Heart right ventricle (tissue), 16 donors: ENCODE measurements at places on chromosomes 1 and 21. TPM values are rescaled to one million over a fixed set of nuclear protein-coding genes. Genes with fewer than 3 reads are reported as not detected.

DNA sequence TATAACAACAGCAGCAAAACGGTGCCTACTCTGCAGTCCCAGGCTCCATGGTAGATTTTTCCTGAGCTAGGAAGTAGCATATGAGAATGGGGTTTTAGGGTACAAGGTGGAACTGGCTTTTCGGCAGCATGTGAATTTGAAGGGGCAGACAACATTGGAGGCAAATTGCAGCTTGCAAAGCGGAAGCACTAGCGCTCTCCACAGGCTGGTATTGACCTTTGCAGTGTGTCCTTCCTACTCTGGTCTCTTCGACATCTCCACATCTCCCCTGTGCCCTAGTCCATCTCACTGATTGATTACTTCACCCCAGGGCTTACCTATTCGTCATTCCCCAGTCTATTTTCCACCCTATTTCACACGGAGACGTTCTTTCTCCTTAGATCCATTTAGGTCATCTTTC lies 13.0 kb downstream of the IGSF21 start:
- no peak for DNase-seq

GRCh38 chr21:25895565-25896205 lies 160.9 kb downstream of the GABPA start:
- no peak for DNase-seq

DNA sequence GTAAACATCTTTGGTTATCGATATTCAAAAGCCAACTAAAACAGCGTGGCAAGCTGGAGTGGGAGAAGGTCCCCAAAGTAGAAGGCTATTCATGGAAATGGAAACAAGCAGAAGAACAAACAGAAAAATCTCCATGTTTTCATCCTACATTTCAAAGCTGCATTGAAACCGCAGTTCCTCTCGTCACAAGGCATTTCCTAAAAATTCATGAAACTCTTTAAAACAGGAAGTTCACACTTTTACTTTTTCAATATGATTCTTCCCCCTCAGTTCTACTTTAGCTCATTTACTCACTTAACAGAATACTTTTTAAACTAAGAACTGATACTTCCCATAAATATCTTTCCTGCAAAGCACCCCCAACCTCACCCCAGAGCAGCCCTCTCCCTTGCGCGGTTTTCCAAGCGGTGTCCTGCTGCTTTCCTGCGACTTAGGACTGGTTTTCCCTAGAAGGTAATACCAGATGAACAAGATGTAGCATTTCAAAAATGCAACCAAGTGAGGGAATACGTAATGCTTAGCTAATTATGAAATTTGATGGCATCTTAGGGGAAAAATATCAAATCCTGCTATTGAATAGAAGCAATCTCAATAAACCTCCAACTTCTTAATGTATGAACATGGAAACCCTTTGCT lies 228.3 kb upstream of the PKN2 start:
- no peak for DNase-seq

DNA sequence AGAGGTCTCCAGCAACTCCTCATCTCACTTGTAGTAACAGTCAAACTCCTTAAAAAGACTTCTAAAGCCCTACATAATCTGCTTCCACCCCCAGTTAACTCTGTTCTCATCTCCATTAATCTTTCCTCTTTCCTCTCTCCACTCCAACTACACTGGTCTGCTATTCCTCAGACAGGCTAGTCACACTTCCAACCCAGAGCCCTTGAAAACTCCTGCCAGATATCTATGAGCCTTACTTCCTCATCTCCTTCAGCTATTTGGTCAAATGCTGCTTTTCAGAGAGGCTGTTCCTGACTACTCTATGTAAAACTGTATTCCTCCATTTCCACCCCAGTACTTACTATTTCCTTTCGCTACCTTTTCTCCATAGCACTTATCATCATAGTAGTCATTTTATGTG lies 24.4 kb downstream of the PCP4L1 start:
- DNase-seq = no peak

Gene FCGR1A
- 1.1 TPM for total RNA-seq

Gene PRAMEF25
- not detected for total RNA-seq

Gene PRRX1
- total RNA-seq = 48.6 TPM

Gene RAB7B
- total RNA-seq = 1.1 TPM
